Esophagus squamous epithelium (tissue), 5 donors: ENCODE measurements at places on chromosomes 12 and 14.

DNA sequence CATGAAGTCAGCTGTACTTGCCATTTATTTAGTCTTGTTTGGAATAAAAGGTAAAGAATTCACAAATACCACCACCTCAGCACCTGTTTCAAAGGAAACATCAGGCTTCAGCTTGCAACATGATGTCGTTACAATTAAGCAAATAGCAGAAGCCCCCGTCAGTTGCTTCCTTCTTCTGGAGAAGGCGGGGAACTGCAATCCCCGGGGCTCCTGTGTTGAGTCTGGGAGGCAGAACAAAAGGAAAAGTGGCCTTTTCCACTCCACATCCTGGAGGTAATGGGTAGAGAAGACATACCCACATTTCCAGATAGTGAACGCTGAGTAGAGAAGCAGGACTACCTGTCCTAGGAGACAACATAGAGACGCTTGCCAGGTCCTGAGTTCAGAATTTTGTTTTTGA, 92.8 kb downstream of the DNAH10 start:
- DNase-seq, result no peak

DNA sequence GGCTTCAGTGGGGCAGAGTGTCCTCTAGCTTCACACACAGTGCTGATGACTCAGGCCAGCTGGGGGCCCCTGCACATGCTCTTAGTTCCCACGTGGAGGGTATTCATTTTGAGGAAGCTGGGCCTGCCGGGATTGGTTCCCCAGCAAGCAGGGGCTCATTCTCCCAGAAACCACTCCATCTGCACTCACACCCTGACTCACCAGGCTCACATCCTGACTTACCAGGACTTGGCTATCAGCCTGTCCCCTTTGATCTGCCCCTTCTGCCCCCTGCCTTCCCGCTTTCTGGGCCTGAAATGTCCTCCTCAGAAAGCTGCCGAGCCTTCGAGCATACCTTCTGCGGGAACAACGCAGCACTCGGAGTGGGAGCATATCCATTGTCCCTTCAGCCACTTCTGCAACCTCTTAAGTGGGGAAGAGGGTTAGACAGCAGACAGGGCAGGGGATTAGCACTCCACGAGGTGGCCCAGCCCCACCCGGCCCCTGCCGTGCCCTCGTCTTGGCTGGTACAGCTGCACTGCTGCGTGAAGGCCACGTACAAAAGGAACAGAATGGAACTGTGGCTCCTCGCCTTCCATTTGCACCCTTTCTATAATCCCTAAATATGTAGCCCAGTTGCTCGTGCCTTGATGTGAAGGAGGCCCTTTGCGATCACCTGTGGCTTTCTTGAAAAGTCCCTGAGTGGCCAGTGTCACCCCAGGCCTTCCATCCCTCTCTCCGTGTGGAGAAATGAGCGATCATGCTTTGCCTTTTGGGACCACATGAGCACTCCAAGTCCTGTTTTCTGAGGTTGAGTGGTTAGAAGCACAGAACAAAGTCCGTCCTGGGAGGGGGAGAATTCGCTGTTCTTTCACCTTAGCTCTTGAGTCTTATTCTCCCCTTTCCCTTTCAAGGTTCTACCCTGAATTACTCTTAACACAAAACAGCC, 26.1 kb downstream of the TPCN1 start:
- DNase-seq, result no peak

DNA sequence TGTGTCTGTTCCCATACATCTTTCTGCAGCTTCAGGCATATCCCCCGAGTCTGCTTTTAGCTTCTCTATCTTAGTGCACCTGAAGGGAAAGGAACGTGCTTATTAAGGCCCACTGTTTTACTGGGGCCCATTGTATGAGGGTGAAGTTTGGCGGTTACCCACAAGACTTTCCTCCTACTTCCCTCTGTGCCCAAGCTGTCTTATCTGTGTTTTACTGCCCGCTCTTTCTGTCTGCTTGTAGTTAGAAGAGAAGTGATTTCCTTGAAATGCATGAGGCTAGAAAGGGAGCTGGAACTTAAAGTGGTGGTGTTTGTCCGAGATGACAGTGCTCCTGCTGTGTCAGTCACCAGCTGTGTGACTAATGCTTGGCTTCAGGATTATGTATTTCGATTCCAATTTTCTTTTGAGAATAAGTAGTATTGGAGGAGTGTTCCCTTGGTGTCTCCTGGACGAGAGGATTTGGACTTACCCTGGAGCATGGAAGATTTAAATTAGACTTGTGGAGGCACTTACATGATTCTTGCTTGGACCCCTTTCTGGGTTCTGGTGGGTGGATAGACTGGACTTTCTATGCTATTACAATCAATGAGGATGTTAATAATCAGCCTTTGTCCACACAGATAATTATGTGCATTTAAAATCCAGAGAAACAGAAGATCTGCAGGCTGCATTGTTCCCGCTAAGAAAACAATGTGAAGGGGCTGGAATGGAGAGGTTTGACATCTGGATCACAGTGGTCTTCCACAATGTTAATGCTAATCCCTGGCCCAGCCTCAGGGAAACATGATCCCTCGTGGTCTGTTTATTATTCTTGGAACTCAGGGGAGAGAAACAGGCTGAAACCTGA, 13.9 kb upstream of the KRT86 start:
- no peak for DNase-seq

- no peak for DNase-seq
These were observed 100.6 kb downstream of the NPAS3 start for GRCh38 chr14:33039311-33039710.

GRCh38 chr12:107328442-107329133, 235.2 kb upstream of the CRY1 start:
- DNase-seq, result no peak
